ENCODE measurements at places on chromosomes 12 and 14. TPM values are rescaled to one million over a fixed set of nuclear protein-coding genes. Genes with fewer than 3 reads are reported as not detected.

The KRT82 gene
- not detected for total RNA-seq

The CCDC184 gene
- 9.1 TPM for total RNA-seq

The SELPLG gene
- 1.5 TPM for total RNA-seq

The CD163 gene
- total RNA-seq = 15.2 TPM

The DDX11 gene
- 7.6 TPM for total RNA-seq

The LGMN gene
- total RNA-seq = 91.4 TPM

The FOXN4 gene
- total RNA-seq = not detected

The DLGAP5 gene
- 0.29 TPM for total RNA-seq

The ANKRD9 gene
- total RNA-seq = 16.5 TPM

The RNF212B gene
- total RNA-seq = not detected

The CMKLR1 gene
- total RNA-seq = 9.7 TPM

The PLEKHG7 gene
- not detected for total RNA-seq

The RIMBP2 gene
- 0.29 TPM for total RNA-seq

The KRT5 gene
- not detected for total RNA-seq

The LEMD3 gene
- 75.9 TPM for total RNA-seq

DNA sequence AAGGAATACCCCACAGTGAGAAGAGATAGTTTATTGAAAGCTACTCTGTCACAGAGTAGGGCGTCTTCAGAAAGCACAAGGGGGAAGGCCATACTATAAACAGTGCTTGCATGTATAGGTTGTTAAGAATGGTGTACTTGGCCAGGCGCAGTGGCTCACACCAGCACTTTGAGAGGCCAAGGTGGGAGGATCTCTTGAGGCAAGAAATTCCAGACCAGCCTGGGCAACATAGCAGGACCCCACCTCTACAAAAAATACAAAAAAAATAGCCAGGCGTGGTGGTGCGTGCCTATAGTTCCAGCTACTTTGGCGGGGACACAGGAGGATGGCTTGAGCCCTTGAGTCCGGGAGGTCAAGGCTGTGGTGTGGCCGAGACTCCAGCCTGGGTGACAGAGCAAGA lies 38.0 kb upstream of the PAPOLA start:
- no peaks in the 10 kb centered on the region for H3K27me3 ChIP-seq
- H3K4me1 ChIP-seq = no peaks in the 10 kb centered on the region
- no peak for DNase-seq
- no peak overlapping the region for H3K27ac ChIP-seq
- no peaks in the 10 kb centered on the region for H3K36me3 ChIP-seq
- no peak overlapping the region for H3K4me3 ChIP-seq

DNA sequence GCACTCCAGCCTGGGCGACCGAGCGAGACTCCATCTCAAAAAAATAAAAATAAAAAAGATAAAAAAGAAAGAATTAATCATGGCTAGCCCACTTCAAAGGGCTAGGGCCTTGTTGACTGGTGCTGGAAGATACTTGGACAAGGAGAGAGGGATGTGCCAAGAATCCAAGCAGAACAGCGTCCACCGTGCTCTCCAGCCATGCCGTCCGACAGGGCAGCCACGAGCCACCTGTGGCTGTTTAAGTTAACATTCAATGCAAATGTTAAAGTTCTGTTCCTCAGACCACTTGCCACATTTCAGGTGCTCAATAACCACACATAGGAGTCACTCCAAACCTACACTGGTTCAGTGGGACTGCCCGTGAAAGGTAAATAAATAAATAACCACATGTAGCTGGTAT lies 21.4 kb downstream of the SLC6A13 start:
- H3K27ac ChIP-seq = no peak overlapping the region
- H3K4me3 ChIP-seq = no peak overlapping the region
- no peaks in the 10 kb centered on the region for H3K27me3 ChIP-seq
- H3K36me3 ChIP-seq = no peaks in the 10 kb centered on the region
- no peak for DNase-seq

DNA sequence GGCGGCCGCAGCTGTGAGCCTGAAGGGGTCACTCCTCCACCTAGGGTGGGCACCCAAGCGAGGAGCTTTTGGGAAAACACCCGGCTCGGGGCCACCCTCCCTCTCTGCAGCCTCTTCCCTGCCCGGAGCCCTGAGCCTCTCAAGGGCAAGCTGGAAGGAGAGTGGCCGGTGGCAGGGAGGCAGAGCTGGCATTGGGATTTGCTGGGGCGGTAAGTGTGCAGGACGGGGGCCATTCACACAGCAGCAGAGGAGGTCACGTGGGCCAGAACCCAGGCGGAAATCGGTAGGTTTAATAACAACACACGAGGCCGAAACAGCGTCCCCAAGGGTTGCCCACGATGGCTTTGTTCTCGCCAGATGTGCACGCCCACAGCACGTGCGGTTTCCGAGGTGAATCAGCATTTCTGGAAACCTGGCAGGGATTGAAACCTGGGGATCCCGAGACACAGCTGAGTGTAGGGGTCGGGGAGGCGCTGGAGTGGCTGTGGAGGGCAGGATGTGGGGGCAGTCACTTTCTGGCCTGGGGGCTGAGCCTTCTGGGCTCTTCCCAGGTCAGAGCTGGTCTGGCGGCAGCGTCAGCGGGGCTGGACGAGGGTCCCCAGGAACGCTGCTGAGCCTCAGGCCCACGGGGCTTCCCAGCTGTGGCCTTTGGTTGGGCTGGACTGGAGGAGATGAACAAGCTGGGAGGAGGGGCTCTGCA lies 23.5 kb downstream of the NOC4L start:
- H3K36me3 ChIP-seq = no peaks in the 10 kb centered on the region
- no peak overlapping the region for H3K27ac ChIP-seq
- no peak for DNase-seq
- H3K27me3 ChIP-seq = no peaks in the 10 kb centered on the region

DNA sequence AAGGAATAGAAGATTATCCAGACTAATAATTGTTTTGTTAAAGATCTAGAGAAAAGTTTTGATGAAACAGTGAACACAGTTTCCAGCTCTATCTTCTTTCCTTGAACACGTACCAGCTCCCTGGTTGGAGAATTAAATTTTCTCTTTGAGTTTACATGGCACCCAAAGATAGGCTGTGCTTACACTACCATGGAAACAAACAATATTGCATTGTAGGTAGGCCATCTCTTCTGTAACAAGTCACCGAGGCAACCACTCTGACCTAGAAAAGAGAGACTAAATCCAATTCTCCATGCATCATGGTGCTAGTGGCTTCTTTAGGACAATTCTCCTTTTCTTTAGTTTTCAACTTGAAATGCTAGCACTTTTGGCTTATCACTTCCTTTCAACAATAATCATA lies 9.9 kb downstream of the BMAL2 start:
- H3K27ac ChIP-seq = no peak overlapping the region
- H3K4me3 ChIP-seq = no peak overlapping the region
- no peaks in the 10 kb centered on the region for H3K4me1 ChIP-seq
- H3K27me3 ChIP-seq = no peaks in the 10 kb centered on the region
- H3K36me3 ChIP-seq = no peaks in the 10 kb centered on the region

DNA sequence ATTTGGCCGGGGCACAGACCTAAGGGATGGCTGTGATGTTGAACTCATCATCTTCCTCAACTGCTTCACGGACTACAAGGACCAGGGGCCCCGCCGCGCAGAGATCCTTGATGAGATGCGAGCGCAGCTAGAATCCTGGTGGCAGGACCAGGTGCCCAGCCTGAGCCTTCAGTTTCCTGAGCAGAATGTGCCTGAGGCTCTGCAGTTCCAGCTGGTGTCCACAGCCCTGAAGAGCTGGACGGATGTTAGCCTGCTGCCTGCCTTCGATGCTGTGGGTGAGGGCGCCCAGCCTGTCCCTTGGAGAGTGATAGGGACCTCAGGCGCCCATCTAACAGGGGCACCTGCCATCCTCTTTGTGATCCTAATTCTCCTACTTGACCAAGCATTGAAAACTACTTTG lies 12.4 kb downstream of the OAS3 start:
- DNase-seq = no peak
- H3K27me3 ChIP-seq = no peaks in the 10 kb centered on the region
- H3K27ac ChIP-seq = no peak overlapping the region
- no peaks in the 10 kb centered on the region for H3K36me3 ChIP-seq

- no peak overlapping the region for H3K27ac ChIP-seq
- no peaks in the 10 kb centered on the region for H3K27me3 ChIP-seq
- no peaks in the 10 kb centered on the region for H3K4me1 ChIP-seq
- no peak for DNase-seq
- no peak overlapping the region for H3K4me3 ChIP-seq
Observed at GRCh38 chr14:90510159-90510558, 113.3 kb downstream of the CALM1 start.

DNA sequence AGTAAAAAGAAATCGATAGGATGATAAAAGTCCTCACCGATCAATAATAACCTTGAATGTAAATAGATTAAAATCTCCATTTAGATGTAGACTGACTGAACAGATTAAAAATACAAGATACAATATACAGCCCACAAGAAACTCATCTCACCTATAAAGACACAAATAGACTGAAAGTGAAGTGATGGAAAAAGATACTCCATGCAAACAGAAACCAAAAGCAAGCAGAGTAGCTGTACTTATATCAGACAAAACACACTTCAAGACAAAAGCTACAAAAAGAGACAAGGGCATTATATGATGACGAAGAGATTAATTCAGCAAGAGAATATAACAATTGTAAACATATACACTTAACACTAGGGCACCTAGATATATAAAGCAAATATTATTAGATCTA lies 444.8 kb downstream of the RGS6 start:
- no peaks in the 10 kb centered on the region for H3K27me3 ChIP-seq
- no peaks in the 10 kb centered on the region for H3K36me3 ChIP-seq
- H3K4me3 ChIP-seq = no peak overlapping the region

DNA sequence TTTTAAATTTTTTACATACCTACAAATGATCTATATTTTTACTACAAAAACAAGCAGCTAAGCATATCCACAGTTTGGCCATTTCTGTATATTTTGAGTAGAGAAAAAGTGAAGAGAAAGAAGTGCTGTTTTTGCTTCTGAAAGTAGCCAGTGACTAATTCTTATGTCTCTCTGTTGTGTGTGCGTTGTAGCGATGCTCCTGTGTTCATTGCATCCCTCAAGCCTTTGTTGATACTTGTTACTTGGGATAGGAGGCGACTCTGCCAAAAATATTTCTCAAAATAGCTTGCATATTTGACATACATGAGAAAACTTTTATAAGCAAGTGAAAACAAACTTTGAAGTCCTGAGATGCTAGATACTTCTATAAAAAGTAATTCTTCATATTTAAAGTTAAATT lies 714.1 kb downstream of the FSCB start:
- no peak overlapping the region for H3K27ac ChIP-seq
- no peak for DNase-seq
- no peaks in the 10 kb centered on the region for H3K27me3 ChIP-seq
- no peaks in the 10 kb centered on the region for H3K36me3 ChIP-seq
- no peak overlapping the region for H3K4me3 ChIP-seq
- no peaks in the 10 kb centered on the region for H3K4me1 ChIP-seq

GRCh38 chr12:48349471-48349870 lies 1.2 kb downstream of the ZNF641 start:
- DNase-seq = peak; percentile 47
- H3K4me3 ChIP-seq = peak overlapping the region; percentile 61
- no peaks in the 10 kb centered on the region for H3K36me3 ChIP-seq
- H3K27me3 ChIP-seq = no peaks in the 10 kb centered on the region
- no peaks in the 10 kb centered on the region for H3K4me1 ChIP-seq

GRCh38 chr14:100142073-100143040 lies 17.1 kb downstream of the DEGS2 start:
- no peaks in the 10 kb centered on the region for H3K4me1 ChIP-seq
- no peak overlapping the region for H3K4me3 ChIP-seq
- H3K36me3 ChIP-seq = no peaks in the 10 kb centered on the region
- H3K27me3 ChIP-seq = no peaks in the 10 kb centered on the region
- DNase-seq = no peak
- peak overlapping the region; percentile 66 for H3K27ac ChIP-seq

GRCh38 chr12:118337194-118337838 lies 35.4 kb downstream of the TAOK3 start:
- H3K4me1 ChIP-seq = no peaks in the 10 kb centered on the region
- no peak overlapping the region for H3K4me3 ChIP-seq
- H3K27ac ChIP-seq = no peak overlapping the region
- H3K27me3 ChIP-seq = no peaks in the 10 kb centered on the region
- no peaks in the 10 kb centered on the region for H3K36me3 ChIP-seq

DNA sequence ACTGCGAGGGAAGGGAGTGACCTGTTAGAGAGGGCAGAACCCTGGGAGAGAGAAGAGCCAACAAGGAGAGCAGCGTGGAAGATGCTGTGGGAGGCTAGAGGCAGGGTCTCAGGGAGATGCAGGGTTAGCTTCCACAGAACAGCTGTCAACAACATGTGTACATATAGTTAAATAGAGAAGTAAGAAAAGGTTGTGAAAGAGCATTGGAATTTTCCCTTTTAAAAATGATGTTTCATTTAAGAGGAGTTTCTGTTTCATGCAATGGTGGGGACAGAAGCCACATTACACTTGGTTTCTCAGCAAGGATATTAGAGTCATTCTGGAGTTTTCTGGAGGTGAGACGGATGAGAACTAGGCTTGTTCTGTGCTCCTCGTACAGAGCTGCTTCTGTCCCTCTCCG lies 23.8 kb upstream of the TBC1D30 start:
- no peaks in the 10 kb centered on the region for H3K4me1 ChIP-seq
- H3K36me3 ChIP-seq = no peaks in the 10 kb centered on the region
- H3K27me3 ChIP-seq = no peaks in the 10 kb centered on the region

- H3K27me3 ChIP-seq = no peaks in the 10 kb centered on the region
- no peak overlapping the region for H3K4me3 ChIP-seq
- H3K4me1 ChIP-seq = no peaks in the 10 kb centered on the region
- no peak for DNase-seq
- no peaks in the 10 kb centered on the region for H3K36me3 ChIP-seq
- H3K27ac ChIP-seq = no peak overlapping the region
Observed at GRCh38 chr12:75831402-75831801, 200.2 kb downstream of the PHLDA1 start.

GRCh38 chr12:76030341-76031080 lies 1.1 kb downstream of the PHLDA1 start:
- no peaks in the 10 kb centered on the region for H3K4me1 ChIP-seq
- peak; percentile 37 for DNase-seq
- H3K4me3 ChIP-seq = peak overlapping the region; percentile 89
- H3K27me3 ChIP-seq = no peaks in the 10 kb centered on the region

DNA sequence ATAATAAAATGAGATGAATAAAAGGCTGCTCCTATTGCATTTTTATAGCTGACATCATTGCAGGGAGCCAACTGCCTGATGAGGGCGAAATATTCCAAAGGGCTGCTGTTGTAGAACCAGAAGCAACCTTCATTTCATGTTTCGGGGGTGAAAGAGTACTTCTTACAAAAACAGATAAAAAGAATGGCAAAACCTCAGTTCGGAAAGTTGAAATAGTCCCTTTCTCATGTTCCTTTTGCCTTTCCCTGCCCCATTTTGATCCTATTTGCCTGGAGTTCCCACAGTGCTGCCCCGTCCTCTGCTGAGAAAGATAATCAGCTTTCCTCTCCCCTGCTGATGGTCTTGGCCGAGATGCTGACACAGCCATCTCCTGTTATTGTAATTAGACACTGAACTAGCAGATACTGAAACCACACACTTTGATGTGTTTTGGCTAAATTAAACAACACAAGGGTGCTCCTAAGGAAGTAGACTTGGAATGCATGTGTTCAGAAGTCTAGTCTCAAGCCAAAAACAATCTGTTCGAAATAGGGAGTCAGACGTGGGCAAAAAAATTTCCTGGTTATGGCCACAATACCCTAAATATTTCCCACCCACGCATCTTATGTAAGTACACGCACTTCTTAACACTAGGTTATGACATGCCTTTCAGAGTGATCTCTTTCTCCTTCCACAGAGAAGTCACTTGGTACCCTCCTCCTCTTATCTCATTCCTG lies 117.2 kb downstream of the PPM1H start:
- peak overlapping the region; percentile 4 for H3K4me3 ChIP-seq
- H3K27me3 ChIP-seq = no peaks in the 10 kb centered on the region
- no peaks in the 10 kb centered on the region for H3K36me3 ChIP-seq
- H3K27ac ChIP-seq = peak overlapping the region; percentile 70

GRCh38 chr12:28618171-28618570 lies 427.9 kb downstream of the CCDC91 start:
- H3K4me1 ChIP-seq = no peaks in the 10 kb centered on the region
- H3K27ac ChIP-seq = no peak overlapping the region
- no peak overlapping the region for H3K4me3 ChIP-seq
- H3K27me3 ChIP-seq = no peaks in the 10 kb centered on the region

Measured in uterus (tissue), 4 donors.